Right hindlimb (tissue), 1 donor: ENCODE measurements at places on chromosomes 2 and 18.

- DNase-seq: no peak
Observed at GRCh38 chr2:204732019-204732418, 186.7 kb downstream of the PARD3B start.

DNA sequence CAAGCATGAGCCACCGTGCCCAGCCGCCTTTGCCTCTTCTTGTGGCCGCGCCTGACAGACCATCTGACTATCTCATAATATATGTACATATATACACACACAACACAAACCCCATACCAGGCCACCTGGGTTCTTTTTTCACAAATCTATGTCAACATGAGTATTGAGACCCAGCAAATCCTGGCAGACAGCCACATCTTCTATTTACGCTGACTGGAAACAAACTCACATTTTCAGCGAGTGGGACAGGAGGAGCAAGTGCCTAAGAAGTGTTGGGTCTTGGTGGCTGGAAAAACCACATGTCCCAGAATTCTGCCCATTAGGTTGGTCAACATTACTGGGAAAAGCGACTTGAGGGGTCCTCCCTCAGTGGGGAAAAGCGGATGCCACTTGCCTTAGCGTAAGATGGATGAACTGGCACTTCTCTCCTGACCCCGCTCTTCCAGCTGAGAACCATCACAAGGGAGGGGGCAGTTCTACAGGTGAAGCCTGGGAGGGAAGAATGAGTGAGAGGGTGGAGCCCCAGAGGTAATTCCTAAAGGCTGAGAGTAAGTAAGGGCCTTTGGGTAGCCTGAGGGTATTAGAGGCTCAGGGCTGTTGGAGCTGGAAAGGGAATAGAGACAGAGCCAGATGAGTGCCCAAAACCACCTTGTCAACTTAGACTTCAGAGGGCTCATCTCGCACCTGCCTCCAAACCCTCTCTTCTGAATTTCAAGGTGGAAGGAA, 1.9 kb downstream of the SCYGR3 start:
- no peak for DNase-seq

DNA sequence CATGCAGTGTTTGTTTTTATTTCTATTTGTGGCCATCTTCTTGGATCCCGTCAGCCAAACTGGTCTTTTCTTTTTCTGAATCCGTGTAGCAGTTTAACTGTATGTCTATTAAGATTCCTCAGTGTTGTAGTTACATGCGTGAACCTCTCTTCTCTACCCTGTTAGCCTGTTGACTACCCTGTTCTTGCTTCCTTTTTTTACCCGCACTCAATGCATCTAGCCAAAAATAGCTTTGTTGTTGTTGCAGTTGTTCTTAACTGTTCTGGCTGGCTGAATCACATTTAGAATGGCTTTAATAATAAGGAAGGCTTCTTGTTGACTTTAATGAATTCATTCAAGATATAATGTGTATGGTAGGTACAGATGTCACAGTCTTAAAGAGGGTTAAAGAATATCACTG, 137.1 kb downstream of the LCLAT1 start:
- no peak for DNase-seq

DNA sequence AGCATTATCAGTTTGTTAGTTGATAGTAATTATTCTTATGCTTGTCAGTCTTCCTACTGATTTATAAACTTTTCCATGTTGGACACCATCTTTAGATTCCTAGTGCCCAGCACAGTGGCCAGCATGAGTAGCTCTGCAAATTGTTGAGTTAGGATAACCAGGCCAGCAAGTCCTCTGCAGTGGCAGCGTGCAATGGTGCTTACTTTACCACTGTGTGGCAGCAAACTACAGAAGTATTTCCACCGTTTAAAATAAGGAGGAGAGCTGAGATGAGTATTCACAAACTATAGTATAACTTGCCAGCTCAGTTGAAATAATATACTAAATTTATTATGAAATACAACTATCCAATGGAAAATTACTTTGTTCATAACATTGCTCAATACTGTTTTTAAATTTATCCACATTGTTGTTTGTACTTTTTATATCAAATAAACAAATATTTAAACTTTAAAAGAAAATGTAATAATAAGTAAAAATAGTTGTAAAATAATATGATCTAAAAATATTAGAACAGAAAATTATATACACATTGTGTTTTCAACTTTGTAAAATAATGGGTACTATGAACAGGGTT, 9.3 kb upstream of the THADA start:
- peak; percentile 35 for DNase-seq

DNA sequence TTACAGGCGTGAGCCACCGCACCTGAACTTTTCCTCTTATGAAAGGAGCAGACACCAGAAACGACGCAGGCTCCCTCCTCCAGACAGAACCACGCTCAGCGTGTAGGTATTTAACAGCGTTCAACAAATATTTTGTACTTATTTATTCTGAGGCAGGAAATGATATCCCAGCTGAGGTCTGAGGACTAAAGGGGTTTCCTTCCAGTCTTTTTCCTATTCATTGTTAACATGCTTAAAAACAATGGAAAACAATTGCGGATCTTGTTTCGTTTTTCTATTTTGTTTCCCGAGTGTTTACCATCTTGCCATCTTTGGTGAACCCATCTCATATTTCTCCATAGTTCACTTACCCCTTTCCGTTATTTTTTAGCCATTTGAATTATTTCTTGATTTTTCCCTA, 43.7 kb upstream of the FOSL2 start:
- DNase-seq: peak; percentile 4

GRCh38 chr2:48251437-48252148, 278.4 kb upstream of the STON1 start:
- DNase-seq: no peak

DNA sequence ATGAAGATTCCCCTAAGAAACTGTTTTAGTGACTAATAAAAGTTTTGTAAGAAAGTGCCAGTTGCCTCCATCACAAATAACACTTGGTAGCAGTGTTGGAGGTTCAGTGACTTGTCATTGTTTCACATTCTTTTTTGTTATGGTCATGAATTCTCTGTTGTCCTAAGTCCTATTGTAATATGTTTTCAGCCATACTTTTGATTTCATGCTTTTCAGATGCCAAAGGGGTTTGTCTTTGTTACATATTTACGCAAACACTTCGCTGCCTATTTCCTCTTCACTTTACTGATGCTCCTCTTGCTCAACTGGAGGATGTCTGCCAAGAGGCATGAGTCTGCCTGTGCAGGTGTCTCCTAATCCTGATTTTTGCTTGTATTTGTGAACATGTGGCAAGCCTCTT, 66.6 kb downstream of the PHLPP1 start:
- DNase-seq: no peak

DNA sequence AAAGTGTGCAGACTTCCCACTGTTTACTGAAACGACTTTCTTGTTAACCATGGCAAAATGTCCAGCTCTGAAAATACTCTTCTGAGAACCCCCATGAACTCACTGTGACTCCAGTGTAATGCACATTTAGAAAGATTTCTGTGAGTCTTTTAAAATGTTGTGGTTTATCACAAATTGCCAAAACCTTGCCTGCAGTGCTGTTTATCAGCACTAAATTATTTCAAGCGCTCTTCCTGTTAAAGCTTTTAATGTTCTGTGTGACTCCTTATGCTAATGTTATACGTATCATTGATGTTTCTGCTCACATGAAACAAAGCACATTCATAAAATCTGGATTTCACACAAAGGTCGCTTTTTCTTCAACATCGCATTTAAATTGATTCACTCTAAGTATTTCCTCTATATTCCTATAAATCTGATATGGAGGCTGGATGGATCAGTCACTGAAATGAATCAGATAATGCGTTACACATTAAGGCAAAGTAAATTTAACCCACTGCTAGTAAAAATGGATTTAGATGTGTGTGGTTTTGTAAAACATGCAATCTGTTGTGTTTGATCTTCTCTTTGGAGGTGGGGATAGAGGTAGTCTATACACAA, 521.2 kb downstream of the NYAP2 start:
- no peak for DNase-seq

GRCh38 chr2:118310681-118311429, 222.6 kb downstream of the INSIG2 start:
- peak; percentile 46 for DNase-seq

DNA sequence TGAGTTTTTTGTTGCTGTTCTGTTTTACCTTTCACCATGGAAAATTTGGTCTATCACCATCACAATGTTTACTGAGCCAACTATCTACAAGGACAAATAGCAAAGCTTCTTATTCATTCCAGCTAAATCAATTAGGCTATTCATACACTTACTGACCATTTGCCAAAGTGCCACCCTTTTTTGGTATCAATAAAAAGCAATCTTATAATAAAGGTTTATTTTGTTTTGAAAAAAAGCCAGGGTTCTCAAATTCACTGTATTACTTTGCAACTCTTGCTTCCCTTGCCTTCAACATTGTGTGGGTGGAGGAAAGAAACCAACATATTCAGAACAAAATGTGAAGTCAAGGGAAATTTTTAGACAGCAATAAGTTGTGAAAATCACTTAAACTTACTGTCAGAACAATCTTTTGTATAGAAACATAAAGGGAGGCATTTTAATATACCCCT, 15.3 kb downstream of the PELI1 start:
- DNase-seq: no peak

- DNase-seq: no peak
Observed at GRCh38 chr2:85674417-85674816, 6.4 kb upstream of the SFTPB start.

DNA sequence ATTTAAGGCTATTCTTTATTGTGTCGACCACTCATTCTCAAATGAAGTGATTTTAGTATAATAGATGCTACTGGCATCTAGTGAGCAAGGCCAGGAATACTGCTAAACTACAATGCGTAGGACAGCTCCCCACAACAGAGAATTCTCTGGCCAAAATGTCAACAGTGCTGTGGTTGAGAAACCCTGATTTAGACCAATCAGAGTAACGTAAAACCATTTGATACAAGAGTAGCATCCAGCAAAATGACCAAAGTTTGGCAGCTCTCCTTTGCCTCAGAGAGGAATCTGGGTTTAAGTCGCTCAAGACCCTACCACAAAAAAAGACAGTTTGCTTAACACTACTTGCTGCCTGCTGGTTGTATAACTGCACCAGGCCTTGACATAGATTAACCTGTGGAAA, 37.0 kb upstream of the TTN start:
- no peak for DNase-seq

DNA sequence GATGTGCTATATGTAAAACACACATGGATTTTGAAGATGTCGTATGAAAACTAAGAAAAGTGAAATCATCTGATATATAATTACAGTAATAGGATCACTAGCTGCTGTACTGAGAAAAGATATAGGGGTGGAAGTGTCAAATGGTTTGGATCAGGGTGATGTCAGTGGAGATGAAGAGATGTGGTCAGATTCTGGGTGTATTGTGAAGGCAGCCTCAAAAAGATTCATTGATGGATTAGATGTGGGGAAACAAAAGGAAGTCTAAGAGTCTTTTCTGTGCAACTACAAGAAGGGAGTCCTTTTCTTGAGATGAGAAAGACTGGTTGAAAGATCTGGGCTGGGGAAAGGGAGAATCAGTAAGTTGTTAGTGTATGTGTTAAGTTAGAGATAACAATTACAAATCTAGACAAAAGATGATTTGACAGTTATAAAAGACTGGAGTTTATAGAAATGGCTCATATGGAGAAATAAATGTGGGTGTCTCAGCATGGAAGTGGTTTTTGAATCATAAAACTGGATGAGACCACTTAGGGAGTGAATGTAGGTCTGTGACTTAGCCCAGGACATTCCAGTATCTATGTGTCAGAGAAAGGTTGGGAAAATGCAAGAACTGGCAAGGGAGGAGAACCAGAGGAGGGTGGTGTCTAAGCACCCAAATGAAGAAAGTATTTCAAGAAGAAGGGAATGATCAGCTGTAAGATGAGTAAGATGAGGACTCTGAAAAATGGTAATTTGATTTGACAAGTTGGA, 347.4 kb downstream of the PARD3B start:
- DNase-seq: no peak

GRCh38 chr2:108125581-108125980, 114.2 kb upstream of the SULT1C3 start:
- no peak for DNase-seq

DNA sequence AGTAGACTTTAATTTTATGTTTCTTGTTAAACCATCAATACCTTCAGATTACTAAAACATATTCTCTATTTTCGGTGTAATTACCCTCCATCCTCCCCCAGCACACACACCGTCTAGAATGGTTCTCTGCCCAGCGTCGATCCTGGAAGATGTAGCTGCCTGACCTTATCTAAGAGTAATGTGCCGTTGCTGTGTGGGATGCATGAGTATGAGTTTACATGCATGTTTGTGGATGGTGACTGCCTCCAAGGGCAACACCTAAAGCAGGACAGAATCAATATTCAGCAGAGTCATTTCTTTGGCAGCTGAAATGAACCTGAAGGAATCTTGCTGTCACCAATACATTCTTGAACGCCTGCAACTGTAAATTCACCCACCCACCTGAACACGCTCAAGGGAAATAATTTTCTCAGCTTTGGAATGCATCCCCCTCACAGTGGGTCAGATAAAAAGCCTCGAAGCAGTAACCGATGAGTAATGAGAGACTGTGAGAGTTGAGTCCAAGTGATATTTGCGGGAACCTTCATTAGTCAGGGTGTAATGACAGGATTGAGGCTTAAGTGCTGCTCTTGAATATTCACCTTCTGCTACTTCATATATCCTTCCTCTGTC, 155.8 kb upstream of the RND3 start:
- no peak for DNase-seq

GRCh38 chr2:220696280-220696669, 875.8 kb downstream of the EPHA4 start:
- DNase-seq: no peak

DNA sequence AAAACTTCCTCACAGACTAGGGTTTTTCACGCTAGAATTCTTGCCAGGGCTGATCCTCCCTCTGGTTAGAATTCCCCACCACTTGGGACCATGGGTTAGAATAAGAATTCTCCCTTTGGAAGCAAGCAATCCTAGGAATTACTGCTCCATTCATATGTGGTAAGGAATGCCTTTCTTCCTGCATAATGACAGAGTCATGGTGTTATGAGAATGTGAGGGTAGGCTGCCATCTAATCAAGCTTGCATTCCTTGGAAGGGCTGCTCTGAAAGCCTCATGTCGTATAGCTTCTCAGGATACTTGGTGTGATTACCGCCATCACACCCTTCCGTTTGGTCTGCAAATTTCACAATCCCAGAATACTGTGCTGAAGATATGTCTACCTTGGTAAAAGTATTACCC, 1282.4 kb upstream of the PIK3C3 start:
- no peak for DNase-seq

GRCh38 chr2:10772201-10772867, 40.3 kb downstream of the PDIA6 start:
- no peak for DNase-seq

DNA sequence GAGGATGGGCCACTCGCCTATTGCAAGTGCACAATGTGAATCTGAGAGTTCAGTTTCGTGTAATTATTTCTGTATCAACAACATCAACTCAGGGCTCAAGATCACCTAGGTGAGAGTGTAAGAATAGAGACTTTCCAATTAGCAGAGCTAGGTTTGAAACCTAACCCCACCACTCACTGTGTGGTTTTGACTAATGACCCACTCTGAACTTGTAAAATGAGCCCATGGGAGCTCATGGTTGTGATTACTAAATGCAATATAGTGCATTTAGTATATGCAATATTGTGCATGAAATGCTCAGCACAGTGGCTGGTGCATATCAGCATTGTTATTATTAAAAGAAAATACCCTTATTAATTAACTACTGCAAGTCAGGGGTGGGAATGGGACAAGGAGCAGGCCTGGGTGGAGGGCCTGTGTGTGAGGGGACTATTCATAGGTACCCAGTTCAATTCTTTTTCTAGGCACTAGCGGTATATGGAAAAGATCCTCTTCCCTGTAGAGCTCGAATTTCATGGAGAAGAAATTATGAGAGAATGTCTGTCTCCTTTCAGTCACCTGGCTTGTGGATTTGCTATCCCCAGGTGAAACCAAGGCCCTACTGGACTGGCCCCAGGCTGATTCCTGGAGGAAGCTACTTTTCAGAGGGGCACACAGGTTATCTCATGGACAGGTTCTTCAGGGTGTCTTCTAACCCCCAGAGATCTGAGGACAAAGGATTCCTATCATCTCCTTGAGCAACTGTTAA, 169.5 kb downstream of the GFPT1 start:
- no peak for DNase-seq
